ENCODE measurements at places on chromosomes 4 and X.

DNA sequence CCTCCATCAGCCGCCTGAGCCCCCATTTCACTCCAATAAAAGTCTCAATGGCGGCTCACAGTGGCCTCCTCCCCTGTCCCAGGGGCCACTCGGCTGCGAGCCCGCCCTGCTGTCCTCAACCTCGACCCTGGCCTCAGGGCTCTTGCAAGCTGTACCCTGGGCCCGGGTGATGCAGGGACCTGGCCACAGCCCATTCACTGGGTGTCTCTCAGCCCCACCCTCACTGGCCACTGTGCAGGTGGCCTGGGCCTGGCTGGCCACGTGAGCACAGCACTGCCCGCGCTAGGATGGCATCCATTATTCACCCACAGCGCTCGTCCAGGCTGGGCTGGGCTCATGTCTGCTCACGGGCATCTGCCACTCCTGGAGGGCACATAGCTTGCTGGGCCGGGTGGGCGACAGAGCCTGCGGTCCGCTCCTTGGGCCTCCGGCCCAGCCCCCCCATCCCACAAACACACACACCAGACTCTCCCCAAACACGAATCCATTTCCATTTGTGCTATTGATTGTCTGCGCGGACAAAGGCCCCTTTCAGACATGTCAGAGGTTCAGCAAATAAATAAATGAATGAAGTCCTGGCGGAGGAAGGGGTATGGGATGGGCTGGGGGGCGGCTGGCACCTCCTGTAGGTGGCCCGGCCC is 16.5 kb upstream of the FGFR3 start:
- no peak for DNase-seq

- no peak for DNase-seq
These were observed 63.4 kb downstream of the BMP3 start for GRCh38 chr4:81093720-81094401.

- no peak for DNase-seq
These were observed 1.3 kb downstream of the GDI1 start for GRCh38 chrX:154437971-154438893.

DNA sequence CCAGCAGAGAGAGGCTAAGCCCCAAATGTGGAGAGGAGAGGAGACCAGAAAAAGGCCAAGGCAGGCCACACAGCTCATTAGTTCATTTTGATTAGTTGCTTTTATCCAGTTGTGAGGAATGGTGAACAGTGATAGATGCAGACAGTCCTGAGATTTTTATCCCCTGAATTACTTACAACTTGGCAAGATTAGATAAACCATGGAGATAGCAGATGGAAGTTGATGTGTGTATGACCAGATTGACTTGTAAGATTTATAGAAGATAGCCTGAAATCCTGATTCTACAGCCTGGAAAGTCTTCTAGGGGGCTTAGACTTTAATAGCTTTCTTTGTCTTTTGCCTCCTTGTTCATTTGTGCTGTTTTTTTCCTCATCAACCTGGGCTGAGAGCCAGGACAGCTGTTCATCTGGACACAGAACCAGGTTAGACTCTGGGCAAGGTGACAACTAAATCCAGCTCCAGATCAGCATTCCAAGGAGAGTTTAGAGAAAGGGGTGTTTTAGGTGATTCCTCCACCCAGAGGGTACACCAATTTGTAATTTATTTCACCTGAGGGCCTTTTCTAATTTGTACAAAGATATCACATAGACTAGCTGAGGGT is 215.5 kb downstream of the SPATA18 start:
- DNase-seq, result no peak

DNA sequence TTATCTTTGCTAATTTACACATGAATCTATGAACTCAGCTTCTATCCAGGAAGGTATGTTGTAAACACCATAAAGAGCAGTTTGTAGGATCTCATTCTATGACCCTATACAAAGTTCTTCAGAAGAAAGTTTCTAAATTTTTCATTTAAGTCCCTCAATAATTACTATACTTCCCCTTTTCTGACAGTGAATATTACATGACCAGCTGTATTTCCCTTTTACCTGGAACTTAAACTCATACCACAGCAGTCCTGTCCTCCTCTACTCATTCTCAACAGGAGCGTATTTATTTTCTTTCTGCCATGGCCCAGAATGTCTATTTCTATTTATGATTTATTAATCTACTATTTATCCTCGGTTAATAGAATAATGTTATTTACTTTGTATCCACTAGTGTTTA is 15.8 kb downstream of the RASGEF1B start:
- DNase-seq, result no peak

- peak; percentile 5 for DNase-seq
These were observed 57.6 kb upstream of the RAP1GDS1 start for GRCh38 chr4:98203332-98204235.

DNA sequence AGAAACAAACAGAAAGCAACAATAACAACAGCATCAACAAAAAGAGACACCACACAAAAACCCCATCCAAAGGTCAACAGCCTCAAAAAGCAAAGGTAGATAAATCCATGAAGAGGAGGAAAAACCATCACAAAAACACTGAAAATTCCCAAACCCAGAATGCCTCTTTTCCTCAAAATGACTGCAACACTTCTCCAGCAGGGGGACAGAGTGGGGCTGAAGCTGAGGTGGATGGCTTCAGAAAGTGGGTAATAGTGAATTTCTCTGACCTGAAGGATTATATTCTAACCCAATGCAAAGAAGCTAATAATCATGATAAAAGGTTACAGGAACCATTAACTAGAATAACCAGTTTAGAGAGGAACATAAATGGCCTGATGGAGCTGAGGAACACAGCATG is 888.2 kb downstream of the RAB28 start:
- peak; percentile 42 for DNase-seq

GRCh38 chr4:89216866-89217265 is 90.7 kb downstream of the GPRIN3 start:
- DNase-seq, result no peak

DNA sequence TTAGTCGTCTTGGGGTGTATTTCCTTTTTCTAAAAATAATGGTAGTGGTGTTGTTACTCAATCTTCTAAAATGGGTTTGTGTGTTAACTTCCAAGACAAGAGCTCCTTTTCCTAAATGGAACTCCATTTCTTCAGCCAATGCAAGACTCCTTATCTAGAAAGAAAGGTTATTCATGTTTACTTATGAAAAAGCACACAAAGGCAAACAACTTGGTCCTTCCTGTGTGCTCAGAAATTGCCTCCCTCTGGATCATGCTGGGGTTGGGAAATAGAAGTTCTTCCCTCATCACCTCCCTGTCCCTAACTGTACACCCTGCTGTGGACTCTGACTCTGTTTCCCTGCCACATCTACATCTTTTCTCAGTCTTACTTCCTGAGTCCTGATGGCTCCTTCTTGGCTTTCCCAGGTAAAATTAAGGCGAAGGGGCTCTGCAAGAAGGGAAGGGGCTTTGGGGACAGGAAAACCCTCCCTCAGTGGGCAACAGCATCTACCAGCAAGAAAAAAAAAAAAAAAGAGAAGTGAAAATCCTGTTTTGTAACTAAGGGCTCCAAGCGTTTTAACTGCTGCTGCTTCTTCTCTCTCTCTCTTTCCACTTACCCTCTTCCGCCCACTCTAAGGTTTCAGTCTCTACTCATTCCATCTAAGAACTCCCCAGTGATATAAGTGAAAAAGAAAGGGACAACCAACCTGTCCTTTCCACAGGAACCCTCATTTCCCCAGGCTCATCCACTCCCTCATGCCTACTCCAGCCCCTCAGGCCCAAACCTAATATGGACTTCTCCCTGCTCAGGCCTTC is 19.8 kb upstream of the TASL start:
- DNase-seq, result no peak

DNA sequence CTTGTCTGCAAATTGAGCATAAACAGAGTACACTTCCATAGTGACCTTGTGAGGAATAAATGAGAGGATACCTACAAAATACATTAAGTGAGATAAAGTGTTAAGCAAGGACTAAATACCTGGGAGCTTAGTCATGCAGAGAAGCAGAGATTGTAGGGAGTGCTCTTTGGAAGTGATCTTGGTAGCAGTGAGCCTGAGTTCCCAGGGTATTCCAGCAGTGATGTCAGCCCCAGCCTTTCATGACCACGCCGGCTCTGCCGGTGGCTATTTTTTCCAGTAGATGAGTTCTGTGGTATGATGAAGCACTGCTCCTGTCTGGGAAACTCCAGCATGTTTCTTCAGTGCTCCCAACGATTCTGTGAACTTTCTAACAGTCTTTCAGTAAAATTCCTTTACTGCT is 391.5 kb upstream of the IGFBP7 start:
- peak; percentile 17 for DNase-seq

- DNase-seq, result no peak
These were observed 294 bp downstream of the ATP8A1 start for GRCh38 chr4:42656679-42656943.

DNA sequence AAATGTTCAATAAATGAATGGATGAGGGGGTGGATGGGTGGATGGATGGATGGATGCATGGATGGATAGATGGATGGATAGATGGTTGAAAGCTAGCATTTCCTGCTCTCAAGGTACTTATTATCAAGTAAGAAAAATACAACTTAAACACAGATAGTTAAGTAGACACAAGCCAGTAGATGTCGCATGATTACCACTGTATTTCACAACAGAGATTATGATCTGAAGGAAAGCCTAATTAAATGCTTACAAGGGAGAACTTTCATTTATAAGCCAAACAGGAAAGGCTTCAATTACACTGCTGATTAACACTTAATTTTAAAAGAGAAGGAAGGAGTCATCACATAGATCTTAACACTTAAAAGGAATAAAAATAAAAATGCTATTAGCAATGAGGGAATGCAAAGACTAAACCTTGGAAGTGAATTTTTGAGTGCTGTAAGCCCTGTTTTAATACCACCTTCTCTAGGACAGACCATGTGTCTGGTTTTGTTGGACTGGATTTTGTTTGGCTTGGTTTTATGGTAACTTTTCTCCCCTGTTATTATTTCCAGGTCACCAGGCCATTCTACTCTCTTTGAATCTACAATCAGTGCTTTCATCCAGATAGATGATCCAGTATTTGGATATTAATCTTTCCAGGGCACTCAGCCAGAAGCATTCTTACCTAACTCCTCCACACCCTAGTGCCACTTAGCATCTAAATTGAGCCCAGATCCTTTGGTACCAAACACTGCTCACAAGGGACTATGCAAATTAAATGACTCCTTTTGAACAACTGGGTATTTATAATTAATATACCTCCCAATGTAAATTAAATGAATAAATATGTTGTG is 75.5 kb upstream of the SLC39A8 start:
- DNase-seq, result peak; percentile 7

DNA sequence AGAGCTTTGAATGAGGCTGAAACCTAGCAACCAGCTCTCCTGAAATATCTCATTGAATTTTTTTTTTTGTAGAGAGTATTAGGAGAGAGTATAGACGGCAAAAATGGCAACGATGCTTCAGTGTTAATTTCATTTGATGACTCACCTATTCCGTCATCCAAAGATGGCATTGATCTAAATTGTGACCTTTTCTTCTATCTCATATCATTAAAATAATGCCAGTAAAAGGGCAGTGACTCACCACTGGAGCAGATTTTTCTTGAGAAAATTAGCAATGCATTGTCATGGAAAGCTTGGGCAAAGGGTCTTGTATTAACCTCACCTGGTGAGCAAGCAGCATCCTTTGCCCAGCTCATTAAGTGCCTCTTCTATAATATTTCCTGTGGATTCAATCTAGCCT is 19.6 kb downstream of the VMA21 start:
- peak; percentile 12 for DNase-seq

DNA sequence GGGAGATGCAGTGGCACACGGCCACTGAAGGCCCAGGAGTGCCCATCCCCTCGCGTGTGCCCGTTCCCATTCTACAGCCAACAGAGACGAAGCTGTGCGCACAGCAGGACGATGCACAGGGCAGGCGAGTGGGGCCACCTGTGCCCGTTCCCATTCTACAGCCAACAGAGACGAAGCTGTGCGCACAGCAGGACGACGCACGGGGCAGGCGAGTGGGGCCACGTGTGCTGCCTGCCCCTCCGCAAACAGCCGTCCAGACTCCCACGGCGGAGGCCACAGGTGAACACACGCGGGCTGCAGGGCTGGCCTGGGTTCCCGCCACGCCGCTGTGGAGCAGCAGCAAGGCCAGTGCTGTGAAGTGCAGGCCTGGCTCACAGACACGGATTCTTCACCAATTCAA is 32.0 kb downstream of the GAK start:
- DNase-seq, result no peak

GRCh38 chr4:83212041-83212851 is 72.4 kb downstream of the COQ2 start:
- no peak for DNase-seq

- no peak for DNase-seq
These were observed 249.2 kb upstream of the TRAM1L1 start for GRCh38 chr4:117334451-117335188.

GRCh38 chr4:89299153-89299791 is 8.3 kb downstream of the GPRIN3 start:
- DNase-seq, result no peak

GRCh38 chr4:85946821-85947220 is 413.0 kb downstream of the MAPK10 start:
- no peak for DNase-seq

DNA sequence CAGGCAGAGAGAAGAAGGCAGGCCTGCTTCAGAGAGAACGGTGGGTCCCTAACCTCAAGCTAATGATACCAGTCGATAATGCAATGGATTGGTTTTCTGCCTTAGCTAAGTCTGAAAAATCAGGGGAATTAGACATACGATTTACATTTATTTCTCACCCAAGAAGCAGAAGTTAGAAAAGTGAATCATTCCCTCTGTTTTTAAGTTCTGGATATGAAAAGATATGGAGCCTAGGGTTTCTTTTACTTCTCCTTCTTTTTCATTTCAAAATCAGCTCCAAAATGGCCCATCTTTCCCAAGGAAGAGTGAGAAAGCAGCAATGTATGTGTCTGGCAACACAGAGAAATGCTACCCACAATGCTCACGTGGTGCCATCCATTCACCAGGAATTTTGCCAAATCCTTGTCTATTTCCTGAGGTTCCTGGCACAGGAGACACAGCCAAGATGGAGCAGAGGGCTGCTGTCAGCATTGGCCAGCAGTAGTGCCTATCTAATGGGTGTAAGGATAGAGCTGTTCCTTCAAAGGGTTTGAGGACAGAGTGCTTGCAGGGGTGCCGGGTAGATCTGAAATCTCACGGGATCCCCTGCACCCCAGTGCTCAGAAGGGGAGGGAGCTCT is 231.5 kb downstream of the MAML3 start:
- no peak for DNase-seq

DNA sequence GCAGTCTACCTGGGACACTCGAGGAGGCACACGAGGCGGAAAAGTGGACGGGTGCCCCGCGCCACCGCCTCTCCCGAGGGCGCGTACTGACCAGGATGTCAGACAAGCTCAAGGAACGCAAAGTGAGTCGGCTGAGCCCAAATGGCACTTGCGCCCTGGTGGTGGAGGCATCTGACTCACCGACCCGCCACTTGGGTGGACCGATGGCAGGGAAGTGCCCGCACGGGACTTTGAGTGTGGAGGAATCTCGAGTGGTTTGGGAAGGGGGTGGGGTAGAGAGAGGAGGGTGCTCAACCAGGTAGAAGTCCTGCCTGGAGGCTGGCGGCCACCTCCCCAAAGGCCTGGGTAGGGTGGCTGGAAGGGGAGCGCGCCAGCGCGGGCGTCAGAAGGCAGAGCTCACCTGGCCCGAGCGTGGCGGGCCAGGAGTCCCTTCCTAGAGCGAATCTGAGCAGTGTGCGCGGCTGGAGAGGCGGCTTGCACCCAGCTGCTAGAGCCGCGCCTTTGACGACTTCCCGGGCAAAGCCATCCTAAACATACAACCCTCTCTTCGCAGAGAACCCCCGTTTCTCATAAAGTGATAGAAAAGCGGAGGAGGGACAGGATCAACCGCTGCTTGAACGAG is 655 bp downstream of the HELT start:
- DNase-seq, result peak; percentile 66

GRCh38 chr4:145760961-145761929 is 81.3 kb downstream of the C4orf51 start:
- DNase-seq, result no peak

All from GM23338 (cell line).